ENCODE measurements at places on chromosomes 5 and 9.
A peak's percentile ranks its signal among the peaks of the same experiment; 100 is the strongest.

- no peak for DNase-seq
Observed at GRCh38 chr5:96207420-96207819, 225.6 kb downstream of the PCSK1 start.

GRCh38 chr9:121261107-121261460, 6.9 kb upstream of the GSN start:
- DNase-seq = no peak

GRCh38 chr5:139156814-139157213, 41.4 kb downstream of the SIL1 start:
- no peak for DNase-seq

DNA sequence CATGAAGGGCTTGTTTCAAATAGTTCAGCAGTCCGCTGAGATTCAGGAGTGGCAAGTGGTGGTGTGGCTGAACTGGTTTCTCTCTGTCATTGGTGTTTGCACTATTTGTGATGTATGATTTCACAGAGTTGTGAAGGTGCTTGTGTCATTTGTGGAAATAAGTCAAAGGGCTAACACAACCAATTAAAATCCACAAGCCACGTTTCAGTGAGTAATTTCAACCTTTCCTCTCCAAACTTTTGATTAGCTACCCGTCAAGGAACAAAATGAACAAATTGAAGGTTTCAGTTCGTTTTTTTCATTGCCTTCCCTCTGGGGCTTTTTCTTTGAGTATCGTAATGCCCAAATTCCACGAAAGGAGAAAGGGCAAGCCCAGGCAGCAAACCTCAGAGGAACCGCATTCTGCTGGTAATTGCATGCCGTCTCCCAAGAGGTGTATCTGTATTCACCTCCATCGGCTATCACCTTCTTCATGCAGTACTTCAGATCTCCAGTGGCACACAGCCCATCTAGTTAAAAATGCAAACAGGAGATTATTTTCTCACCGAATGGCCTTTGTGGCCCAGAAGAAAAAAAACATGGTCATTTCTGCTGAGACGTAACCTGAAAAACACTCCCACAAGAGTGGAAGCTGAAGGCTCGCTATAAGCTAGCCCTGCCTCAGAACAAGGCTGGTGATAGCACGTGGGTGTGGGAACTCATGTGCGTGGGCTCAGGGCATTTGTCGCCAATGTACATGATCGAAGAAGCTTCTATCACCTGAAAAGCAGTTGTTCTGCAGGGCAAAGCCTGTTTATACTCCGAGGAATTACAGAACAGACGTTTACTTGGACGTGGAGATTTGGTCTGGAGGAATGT, 197.1 kb downstream of the NR3C1 start:
- no peak for DNase-seq

- no peak for DNase-seq
Observed at GRCh38 chr5:76046741-76047140, 36.4 kb upstream of the SV2C start.

GRCh38 chr9:95167998-95168397, 149.5 kb downstream of the FANCC start:
- peak; percentile 72 for DNase-seq

GRCh38 chr5:54655761-54656160, 138.2 kb downstream of the SNX18 start:
- no peak for DNase-seq

DNA sequence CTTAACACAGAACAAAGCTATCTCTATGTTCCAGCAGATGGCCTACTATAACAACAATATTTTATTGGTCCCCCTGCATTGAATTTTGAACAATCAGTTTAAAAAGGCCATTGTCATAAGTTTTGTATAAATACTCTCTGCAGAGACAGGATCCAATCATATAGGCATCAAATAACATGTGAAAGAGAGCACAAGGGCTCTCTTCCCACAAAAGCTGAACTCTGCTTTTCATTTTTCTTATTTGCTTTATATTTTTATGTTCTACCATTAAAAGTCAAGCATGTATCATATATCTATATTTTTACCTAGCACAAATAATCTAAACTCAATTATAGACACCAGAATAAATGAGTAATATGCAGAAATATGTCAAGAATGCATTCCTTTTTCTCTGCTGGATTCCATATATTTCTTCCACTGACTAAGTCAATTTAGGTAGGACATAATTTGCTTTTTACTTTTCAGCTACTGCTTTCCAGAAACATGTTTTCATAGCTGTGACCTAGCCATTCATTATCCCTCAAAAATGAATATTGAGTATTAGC, 143.6 kb downstream of the CDH9 start:
- no peak for DNase-seq

All from suppressor macrophage treated with lipopolysaccharide for 4 hours (primary cell).